ENCODE measurements at places on chromosomes 5 and 9.
A peak's percentile ranks its signal among the peaks of the same experiment; 100 is the strongest.

DNA sequence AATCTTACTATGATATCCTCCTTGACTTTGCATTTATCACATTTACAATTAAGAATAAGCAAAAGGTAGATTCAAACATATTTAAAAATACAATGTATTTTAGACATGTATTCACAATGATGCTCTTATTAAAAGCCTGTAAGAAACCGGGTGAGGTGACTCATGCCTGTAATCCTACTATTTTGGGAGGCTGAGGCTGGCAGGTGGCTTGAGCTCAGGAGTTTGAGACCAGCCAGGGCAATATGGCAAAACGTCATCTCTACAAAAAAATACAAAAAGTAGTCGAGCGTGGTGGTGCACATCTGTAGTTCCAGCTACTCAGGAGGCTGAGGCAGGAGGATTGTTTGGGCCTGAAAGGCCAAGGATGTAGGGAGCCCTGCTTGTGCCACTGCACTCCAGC lies 618.4 kb downstream of the CDH18 start:
- no peak for DNase-seq
- H3K4me3 ChIP-seq: no peak overlapping the region
- H3K36me3 ChIP-seq: no peaks in the 10 kb centered on the region
- no peak overlapping the region for H3K27ac ChIP-seq
- H3K4me1 ChIP-seq: no peaks in the 10 kb centered on the region
- H3K27me3 ChIP-seq: no peaks in the 10 kb centered on the region

DNA sequence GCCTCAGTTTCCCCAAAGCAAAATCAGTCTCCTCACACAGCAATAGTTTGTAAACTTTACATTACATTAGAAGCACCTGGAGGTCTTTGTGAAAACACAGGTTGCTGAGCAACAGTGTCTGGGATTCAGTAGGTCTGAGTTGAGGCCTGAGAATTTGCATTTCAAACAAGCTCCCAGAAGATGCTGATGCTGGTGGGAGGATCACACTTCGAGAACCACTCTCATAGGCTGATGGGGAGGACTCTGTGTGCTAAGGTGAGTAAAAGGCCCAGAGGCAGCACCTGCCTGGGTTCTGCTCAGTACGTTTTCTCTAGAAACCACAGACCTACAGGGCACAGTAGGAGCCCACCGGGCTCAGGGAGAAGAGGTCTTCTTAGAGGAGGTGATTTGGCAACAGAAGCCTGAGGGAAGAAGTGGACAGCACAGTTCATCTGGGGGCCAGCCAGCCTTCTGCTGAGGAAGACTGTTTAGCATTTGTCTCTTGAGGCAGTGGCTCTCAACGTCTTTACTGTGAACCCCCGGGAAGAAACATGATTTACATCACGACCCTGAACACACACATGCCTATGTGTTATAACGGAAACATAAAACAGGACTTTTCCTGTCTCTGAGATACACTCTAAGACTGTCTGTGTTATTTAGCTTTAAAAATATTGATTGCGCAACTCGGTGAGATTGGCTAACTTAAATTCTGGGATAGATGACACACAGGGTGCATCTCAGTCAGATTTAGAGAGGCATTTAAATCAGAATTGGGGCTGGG lies 24.8 kb upstream of the DENND1A start:
- H3K27ac ChIP-seq: no peak overlapping the region
- no peak for DNase-seq
- H3K27me3 ChIP-seq: no peaks in the 10 kb centered on the region
- no peaks in the 10 kb centered on the region for H3K4me1 ChIP-seq
- H3K36me3 ChIP-seq: no peaks in the 10 kb centered on the region

DNA sequence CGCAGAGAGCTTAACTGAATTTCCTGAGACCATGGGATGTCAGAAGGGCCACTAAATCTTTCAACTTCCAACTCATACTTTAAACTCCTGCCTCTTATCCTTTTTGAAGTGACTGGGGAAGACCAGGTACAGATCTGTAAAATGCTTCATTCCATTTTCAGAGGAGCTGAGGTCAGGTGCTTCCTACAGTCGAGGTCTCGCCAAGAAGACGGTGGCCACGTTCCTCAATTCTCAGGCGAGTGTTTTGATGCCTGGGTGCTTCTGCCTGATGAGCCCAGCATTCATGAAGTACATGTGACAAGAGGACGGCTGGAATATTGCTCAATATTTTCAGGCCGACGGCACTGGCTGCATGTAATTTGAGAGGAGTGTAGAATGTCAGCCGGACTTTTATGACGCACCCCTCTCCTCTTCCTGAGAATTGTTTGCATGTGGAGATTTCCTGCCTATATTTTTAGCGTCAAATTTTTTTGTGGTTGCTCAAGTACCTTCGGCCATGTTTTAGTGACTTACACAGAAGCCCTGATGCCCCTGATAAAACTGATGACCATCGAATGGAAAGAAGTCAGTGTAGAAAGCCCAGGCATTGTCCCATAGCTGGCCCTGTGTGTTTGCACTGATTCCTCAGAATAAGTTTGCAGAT lies 38.8 kb upstream of the GLRX start:
- H3K4me1 ChIP-seq: peaks cover 65% of the 10 kb centered on the region
- H3K4me3 ChIP-seq: no peak overlapping the region
- DNase-seq: peak; percentile 89

DNA sequence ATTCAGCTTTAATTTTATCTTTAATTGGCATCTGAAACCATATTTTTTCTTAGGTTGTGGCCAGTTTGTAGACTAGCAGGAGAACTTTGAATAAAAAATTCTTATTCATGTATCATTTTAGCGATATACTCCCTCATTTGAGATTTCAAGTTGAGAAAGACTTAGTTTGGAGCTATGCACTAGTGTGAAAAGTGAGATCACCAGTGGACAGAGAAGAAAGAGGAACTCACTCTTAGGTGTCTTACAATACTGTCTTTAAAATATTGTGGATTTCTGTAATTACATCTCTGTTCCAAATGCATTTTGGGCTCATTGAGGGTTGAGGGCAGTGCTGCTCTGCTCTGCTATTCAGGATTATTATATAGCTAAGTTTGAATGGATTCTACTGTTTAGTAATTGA lies 54.7 kb downstream of the NAA35 start:
- DNase-seq: no peak
- H3K4me3 ChIP-seq: no peak overlapping the region
- H3K27ac ChIP-seq: no peak overlapping the region

DNA sequence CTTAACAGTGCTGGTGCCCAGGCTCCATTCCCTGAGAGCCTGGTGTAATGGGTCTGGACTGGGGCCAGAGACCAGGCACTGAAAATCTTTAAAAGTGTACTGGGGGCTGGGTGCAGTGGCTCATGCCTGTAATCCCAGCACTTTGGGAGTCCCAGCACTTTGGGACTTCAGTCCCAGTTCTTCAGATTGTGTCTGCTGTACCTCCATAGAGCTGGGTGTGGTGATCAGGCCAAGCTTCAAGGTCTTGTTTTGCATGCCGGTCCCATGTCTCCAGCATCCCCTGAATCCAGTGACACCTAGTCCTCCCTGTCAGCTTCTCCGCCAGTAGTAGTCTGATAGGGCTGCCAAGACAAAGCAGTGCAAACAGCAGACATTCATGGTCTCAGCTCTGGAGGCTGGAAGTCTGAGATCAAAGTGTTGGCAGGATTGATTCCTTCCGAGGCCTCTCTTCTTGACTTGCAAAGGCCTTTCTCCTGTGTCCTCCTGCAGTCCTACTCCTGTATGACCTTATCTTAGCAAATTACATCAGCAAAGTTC lies 108.2 kb downstream of the SYK start:
- no peaks in the 10 kb centered on the region for H3K27me3 ChIP-seq
- no peaks in the 10 kb centered on the region for H3K4me1 ChIP-seq
- no peak overlapping the region for H3K27ac ChIP-seq
- no peak overlapping the region for H3K4me3 ChIP-seq
- no peak for DNase-seq

DNA sequence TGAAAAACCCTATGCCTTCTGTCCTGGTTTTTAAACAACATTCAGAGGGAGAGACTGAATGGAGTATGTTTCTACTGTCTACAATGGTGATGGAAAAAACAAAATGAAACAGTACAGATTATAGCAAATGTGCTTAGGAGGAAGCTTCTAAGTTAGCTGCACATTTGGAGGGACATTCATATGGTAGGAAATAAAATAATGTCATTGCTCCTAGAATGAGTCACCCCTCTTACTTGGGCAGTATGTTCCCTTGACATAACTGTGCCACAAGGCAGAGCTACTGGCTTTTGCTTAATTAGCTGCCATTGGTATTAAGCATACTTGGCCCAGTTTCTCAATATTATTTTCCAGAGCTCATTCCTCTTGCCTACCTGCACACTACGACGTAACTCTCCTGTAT lies 128.9 kb downstream of the GDNF start:
- no peaks in the 10 kb centered on the region for H3K27me3 ChIP-seq
- no peak for DNase-seq
- no peak overlapping the region for H3K4me3 ChIP-seq
- H3K4me1 ChIP-seq: no peaks in the 10 kb centered on the region
- no peak overlapping the region for H3K27ac ChIP-seq

GRCh38 chr9:136327304-136327974 lies at the start of gene GPSM1:
GPSM1 (plus strand) TSS chr9:136327539; CDS start chr9:136327696, 157 bp downstream.
- H3K27me3 ChIP-seq: no peaks in the 10 kb centered on the region
- H3K27ac ChIP-seq: no peak within 1 kb of the TSS
- H3K36me3 ChIP-seq: no peaks in the 10 kb centered on the region
- DNase-seq: no peak

GRCh38 chr9:99003308-99003707 lies 59.6 kb downstream of the COL15A1 start:
- no peaks in the 10 kb centered on the region for H3K27me3 ChIP-seq
- no peak for DNase-seq
- no peak overlapping the region for H3K27ac ChIP-seq
- H3K4me3 ChIP-seq: no peak overlapping the region

- no peak for DNase-seq
- peaks cover 76% of the 10 kb centered on the region for H3K36me3 ChIP-seq
- H3K27ac ChIP-seq: no peak overlapping the region
- no peaks in the 10 kb centered on the region for H3K27me3 ChIP-seq
- peaks cover 6% of the 10 kb centered on the region for H3K4me1 ChIP-seq
- no peak overlapping the region for H3K4me3 ChIP-seq
Observed at GRCh38 chr9:121185774-121186403, 15.8 kb downstream of the RAB14 start.

DNA sequence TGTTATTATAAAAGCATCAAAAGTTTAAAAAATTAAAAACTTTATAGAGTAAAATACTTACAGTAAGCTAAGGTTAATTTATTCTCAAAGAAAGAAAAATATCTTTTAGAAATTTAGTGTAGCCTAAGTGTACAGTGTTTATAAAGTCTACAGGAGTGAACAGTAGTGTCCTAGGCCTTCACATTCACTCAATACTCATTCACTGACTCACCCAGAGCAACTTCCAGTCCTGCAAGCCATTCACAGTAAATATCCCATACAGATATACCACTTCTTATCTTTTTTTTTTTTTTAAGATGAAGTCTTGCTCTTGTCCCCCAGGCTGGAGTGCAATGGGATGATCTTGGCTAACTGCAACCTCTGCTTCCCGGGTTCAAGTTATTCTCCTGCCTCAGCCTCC lies 73.1 kb upstream of the FST start:
- H3K4me1 ChIP-seq: peaks cover 21% of the 10 kb centered on the region
- no peaks in the 10 kb centered on the region for H3K27me3 ChIP-seq
- no peak for DNase-seq
- H3K27ac ChIP-seq: peak overlapping the region; percentile 70

DNA sequence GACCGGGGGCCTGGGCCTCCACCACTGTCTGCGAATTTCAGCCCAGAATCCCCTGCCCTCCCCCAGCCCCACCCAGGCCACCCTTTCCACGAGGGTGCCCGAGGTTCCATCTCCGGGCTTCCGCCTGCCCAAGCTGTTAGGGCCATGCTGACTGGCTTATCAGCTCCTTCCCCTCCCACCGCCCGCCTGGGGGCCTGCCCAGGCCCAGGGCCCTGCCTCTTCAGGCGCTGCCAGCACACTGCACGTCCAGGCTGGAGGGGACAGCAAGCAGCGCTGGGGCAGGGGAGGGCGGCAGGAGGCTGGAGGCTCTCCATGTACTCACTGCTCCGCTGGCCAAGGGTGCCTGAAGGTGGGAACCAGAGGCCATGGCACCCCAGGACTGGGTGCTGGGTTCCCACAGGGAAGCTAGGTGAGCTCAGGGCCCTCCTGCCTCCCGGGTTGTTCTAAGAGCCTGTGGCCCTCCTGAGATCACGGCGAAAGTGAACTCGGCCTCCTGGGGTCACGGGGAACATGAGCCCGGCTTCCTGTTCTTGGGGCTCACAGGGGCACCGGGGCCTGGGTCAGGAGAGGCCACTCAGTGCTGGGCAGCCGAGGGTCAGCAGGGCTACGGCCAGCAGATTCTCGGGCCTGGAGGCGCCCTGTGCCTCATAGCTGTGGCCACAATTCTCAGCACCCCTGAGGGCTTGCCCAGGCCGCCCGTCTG lies 57.7 kb upstream of the EGFL7 start:
- H3K27me3 ChIP-seq: no peaks in the 10 kb centered on the region
- H3K36me3 ChIP-seq: no peaks in the 10 kb centered on the region
- peaks cover 7% of the 10 kb centered on the region for H3K4me1 ChIP-seq
- no peak for DNase-seq

- peak overlapping the region; percentile 31 for H3K27ac ChIP-seq
- H3K4me3 ChIP-seq: peak overlapping the region; percentile 50
- H3K4me1 ChIP-seq: peaks cover 9% of the 10 kb centered on the region
- H3K36me3 ChIP-seq: peaks cover 22% of the 10 kb centered on the region
Observed at GRCh38 chr9:34647084-34647403, 569 bp downstream of the GALT start.

DNA sequence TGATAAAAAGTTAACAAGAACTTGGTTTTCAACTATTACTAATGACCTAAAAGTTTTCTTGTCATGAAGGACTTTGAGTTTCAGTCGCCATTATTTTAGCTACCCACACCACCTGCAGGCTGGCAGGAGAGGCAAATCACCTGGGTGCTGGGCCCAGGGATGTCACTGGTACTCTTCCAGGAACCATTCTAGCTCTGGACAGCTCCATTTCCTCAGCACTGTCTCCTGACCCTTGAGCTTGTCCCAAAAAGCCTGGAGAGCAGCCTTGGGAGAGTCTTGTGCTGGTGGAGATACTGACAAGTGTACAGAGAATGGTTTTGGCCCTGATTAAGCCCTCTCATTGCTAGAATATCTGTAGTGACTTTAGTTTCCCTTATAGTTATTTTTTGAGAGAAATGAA lies 1924.1 kb upstream of the WWC1 start:
- H3K4me3 ChIP-seq: no peak overlapping the region
- H3K27me3 ChIP-seq: no peaks in the 10 kb centered on the region
- H3K4me1 ChIP-seq: no peaks in the 10 kb centered on the region
- no peak for DNase-seq
- H3K36me3 ChIP-seq: no peaks in the 10 kb centered on the region

DNA sequence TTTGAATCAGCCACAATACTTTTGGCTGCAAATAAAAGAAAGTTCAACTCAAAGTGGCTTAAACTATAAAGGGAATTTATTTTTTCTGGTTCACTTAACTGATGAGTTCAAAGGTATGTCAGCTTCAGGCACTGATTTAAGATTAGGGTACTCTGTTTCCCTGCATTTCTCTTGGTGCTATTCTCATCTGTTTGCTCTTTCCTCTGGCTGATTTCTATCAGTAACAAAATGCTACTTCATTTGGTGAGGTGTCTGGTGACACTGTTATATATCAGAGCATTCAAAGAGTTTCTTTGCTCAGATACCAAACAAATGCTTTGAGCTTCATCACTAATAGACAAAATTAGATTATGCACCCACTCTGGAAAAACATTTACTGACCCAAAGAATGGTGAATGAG lies 65.9 kb upstream of the HTR4 start:
- DNase-seq: no peak
- H3K27ac ChIP-seq: no peak overlapping the region
- H3K36me3 ChIP-seq: no peaks in the 10 kb centered on the region
- no peaks in the 10 kb centered on the region for H3K4me1 ChIP-seq
- no peaks in the 10 kb centered on the region for H3K27me3 ChIP-seq
- H3K4me3 ChIP-seq: no peak overlapping the region

Measured in RWPE2 (cell line).